ENCODE measurements at places on chromosomes 4 and X. TPM values are rescaled to one million over a fixed set of nuclear protein-coding genes. Genes with fewer than 3 reads are reported as not detected.

PRKG2 gene
- total RNA-seq = not detected

NCAPG gene
- 53.7 TPM for total RNA-seq

RIBC1 gene
- total RNA-seq = 2.2 TPM

BEX5 gene
- not detected for total RNA-seq

PDZD4 gene
- 0.25 TPM for total RNA-seq

IQSEC2 gene
- 49.3 TPM for total RNA-seq

DNA sequence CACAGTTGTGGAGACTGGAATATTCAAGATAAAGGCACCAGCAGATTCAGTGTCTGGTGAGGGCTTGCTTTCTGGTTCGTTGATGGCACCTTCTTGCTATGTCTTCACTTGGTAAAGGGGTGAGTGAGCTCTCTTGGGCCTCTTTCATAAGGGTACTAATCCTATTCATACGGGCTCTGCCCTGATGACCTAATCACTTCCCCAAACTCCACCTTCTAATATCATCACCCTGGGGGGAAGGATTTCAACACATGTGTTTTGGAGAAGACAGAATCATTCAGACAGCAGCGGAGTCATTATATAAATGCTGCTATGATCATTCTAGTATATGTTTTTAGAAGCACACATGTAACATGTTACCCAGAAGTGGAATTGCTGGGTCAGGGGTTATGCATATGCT lies 295.3 kb upstream of the CTSO start:
- no peak for DNase-seq

- DNase-seq = no peak
Observed at GRCh38 chr4:17174751-17175150, 276.3 kb upstream of the LDB2 start.

DNA sequence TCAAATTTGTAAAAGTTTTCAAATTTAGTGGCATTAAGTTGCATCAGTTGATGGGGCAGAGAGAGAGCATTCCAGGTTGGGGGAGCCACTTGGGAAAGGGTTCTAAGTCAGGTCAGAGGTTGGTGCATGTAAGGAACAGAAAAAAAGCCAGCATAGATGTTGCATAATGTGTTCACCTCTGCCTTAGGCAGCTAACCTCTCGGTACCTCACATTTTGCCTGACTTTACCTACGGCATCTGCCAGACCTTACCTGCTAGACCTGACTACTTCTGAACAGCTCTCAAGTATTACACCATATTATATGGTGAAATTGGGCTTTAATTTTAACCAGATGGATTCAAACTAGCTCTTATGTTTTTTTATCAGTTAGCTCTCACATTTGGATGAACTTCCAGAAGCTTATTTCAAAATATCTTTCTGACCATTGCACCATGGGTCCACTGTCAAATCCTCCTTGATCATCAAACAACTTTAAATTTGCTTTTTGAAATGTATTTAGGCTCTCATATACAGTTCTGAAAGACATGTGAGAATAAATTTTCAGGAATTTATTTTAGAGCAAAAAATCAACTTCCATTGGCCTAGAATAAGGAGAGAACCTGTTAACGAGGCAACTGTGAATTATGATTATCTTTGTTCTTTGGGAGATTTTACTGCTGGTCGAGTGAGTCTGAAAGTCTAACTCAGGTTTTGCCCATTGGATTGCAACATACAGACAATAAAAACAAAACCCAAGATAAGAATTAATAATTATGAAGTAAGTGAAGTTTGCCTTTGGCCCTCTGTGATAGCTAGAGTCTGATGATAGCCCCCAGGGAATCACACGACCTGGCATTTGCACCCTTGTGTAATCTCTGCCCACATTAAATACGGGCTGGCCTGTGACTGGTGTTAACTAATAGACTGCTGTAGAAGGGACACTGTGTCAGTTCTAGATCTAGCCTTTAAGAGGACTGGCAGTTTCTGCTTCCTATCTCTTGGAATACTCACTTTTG lies 7.6 kb upstream of the CXorf66 start:
- DNase-seq = no peak

- DNase-seq = no peak
Observed at GRCh38 chr4:121003863-121004262, 68.5 kb downstream of the NDNF start.

- no peak for DNase-seq
Observed at GRCh38 chr4:100977274-100977673, 370.1 kb downstream of the PPP3CA start.

GRCh38 chr4:165602621-165603020 lies 223.8 kb downstream of the CPE start:
- DNase-seq = no peak

DNA sequence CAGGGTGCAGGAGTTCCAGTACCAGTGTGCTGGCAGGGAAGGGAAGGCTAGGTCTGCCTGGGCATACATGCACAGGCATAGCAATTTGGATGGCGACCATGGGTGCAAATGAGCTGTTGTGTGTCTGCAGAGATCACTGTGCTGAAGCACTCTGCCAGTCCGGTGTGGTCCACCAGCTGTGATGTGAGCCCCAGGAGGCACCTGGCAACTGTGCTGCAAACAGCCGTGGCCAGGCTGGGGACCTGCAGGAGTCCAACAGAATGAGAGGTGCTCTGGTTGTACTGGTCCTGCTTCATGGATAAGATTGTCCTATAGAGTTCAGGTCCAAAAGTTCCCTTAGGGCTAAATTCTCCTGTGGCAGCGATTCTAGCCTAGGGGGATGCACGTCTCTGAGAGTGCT lies 6.1 kb downstream of the FAM47A start:
- DNase-seq = no peak

- DNase-seq = no peak
Observed at GRCh38 chr4:1864076-1865008, 6.9 kb upstream of the NSD2 start.

GRCh38 chr4:52711834-52712250 lies 39.4 kb downstream of the ERVMER34-1 start:
- no peak for DNase-seq

- no peak for DNase-seq
Observed at GRCh38 chr4:103802766-103803165, 83.0 kb upstream of the TACR3 start.
